ENCODE measurements at places on chromosomes 5 and 9.

GRCh38 chr5:93395010-93395409 is 186.0 kb downstream of the NR2F1-AS1 start:
- DNase-seq: no peak

DNA sequence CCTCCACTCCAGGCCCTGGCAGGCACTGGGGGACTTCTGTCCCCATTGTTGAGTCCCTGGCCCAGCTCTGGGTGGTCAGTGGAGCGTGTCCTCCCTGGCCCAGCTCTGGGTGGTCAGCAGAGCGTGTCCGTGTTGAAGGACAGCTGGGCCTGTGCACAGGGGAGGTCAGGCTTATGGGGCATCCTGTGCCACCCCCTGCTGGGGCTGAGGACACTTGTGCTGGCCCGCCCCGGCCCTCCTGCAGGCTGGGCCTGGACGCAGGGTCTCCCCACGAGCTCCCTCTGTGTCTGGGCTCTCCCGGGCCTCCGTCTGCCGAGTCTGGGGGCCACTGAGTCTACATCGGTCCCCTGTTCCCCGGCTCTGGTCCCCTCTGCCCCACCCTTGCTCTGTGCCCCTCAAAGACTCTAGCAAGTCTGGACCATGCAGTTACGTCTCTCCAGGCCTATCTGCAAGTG is 11.5 kb upstream of the CLIC3 start:
- DNase-seq: no peak

GRCh38 chr5:96148376-96148775 is 186.7 kb upstream of the ELL2 start:
- DNase-seq: no peak

- DNase-seq: peak; percentile 19
These were observed 12.7 kb downstream of the C9orf153 start for GRCh38 chr9:86246752-86247161.

DNA sequence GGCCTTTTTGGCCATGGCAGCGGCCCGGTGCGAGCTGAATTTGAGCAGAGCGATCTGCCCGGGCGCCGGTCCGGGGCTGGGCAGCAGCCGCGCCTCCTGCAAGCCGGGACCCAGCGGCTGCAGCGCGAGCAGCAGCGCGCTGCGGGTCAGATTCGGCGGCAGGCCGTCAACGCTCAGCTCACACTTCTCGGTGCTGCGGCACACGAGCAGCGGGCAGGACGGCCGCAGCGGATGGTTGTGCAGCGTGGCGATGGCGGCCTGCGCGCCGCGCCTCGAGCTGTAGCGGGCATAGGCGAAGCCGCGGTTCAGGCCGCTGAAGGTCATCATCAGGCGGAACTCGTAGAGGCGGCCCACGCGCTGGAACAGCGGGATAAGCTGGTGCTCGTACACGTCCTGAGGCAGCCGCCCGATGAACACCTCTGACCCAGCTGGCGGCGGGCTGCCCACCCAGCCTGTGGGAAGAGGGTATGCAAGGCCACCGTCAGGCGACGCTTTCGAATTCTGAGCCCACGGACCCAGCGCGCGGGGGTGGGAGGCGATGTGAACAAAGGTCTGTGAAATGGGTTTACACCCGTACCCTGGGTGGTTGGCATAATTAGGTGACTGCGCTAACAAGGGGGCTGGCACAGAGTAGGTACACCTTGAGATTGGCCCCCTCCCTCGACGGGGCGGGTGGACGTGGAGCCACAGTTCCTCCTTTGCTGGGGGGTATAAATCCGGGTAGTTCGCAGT is 755 bp downstream of the DND1 start:
- DNase-seq: no peak

DNA sequence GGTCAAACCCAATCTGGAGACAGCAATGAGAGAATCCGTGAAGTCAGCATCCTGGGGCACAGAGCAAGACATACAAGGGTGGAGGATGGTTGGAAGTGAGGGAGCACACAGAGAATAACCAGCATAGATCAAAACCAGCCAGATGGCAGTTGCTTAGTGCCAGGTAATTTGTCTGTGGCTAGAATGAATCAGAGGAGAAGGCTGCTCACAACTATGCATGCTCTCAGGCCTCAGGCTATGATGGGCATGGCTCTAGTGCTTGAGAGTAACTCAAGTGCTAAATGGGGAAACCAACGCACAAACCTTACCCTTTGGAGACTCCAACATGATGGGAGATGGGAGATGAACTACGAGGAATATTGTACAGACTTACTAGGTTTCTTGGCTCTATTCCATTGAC is 160.8 kb downstream of the DMRT2 start:
- no peak for DNase-seq

DNA sequence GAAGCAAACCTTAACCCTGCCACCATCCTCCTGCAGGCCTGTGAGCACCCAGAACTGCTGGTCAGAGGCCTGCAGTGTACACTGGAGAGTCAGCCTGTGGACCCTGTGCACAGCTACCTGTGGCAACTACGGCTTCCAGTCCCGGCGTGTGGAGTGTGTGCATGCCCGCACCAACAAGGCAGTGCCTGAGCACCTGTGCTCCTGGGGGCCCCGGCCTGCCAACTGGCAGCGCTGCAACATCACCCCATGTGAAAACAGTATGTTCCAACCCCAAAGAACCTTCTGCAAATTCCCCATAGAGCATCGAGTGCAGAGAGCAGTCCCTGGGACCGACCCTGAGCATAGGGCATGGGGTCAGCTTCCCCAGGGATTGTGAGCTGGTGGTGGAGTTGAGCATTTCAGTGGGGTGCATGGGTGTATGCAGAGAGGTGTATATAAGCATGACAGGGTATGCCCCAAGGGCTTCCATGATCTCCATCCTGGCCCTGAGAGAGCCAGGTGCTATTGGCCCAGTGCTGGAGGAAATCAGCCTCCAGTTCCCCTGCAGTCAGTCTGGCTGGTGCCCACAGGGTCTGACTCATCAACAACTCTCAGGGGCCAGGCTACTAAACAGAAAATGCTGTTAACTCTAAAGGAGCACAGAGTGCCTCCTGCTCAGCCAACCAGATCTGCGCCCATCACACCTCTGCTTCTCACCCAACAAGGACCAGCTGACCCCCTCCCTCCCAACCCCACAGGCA is 126.2 kb downstream of the SAXO1 start:
- DNase-seq: no peak

DNA sequence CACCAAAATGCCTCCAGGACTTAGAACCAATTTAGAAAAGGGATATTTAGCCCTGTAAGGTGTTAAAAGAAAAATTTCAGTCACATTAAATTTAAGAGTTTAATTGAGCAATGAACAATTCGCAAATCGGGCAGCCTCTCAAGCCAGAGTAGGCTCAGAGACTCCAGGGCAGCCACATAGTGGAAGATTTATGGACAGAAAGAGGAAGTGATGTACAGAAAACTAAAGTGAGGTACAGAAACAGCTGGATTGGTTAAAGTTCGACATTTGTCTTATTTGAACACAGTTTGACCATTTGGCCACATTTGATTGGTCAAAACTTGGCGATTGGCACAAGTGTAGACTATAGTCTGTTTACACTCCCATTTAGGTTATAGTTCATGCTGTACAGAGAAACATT is 525.9 kb upstream of the ZNF608 start:
- no peak for DNase-seq

- no peak for DNase-seq
These were observed 89.7 kb upstream of the SAP30L start for GRCh38 chr5:154356020-154356655.

DNA sequence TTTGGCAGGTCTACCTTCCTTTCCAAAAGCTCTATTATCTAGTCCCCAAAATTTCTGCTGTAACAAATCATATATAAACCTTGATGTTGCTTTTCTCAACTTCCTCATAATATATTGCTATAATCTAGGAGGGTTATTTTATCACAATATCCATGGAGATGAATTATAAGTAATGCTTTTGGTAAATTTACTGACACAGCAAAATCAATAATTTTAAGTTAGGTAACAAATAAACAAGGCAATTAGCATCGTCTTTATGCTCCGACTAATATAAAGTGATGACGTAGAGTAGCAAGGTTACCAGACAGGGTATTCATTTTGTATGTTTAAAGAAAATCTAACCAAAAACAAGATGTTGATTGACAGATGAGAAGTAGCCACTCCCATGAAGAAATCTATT is 132.3 kb upstream of the ST8SIA4 start:
- no peak for DNase-seq

GRCh38 chr9:94675008-94675881 is 35.9 kb upstream of the FBP1 start:
- no peak for DNase-seq

- no peak for DNase-seq
These were observed 105.6 kb downstream of the KCTD16 start for GRCh38 chr5:144276034-144276822.

GRCh38 chr9:128242828-128243214 is 33.0 kb downstream of the GOLGA2 start:
- no peak for DNase-seq

- no peak for DNase-seq
These were observed 79.9 kb upstream of the APC start for GRCh38 chr5:112657804-112658203.

DNA sequence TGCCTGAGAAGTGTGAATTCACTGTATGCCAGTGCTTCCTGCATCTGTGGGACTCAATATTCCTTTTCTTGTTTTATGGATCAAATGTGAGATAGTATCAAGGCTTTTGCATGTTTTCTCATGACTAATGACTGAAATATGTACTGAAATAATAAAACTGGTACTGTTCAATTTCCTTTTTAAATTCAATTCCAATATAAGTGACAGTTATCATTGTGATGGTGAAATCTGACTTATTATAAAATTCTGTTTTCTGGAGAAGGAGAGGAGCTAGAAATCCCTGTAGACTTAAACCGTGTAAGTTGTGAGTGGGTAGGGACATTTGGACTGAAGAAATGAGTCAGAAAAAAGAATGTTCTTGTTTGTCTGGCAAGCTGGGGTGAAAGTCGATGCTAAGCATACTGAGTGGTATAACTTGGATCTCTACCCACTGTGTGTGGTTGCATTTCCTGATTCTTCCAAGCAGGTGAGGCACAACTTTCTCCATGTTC is 245.2 kb downstream of the EFNA5 start:
- no peak for DNase-seq

GRCh38 chr9:127654619-127655018 is 42.5 kb downstream of the STXBP1 start:
- DNase-seq: no peak

DNA sequence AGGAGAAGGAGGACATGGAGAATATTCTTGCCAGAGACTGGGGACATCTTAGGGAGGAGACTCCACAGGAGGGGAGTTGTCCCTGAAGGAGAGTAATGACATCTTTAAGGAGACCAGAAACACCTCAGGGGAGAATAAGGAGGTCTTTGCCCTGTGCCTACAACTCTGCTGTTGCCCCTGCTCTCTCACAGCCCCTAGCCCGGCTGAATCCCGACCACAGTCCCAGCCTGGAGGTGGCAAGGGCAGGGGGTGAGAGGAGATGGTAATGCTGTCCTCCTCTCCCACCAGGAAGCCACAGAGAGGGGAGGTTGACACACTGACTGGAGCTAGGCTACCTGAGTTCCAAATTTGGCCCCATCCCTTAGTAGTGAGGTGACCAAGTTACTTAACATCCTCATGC is 30.2 kb upstream of the ENHO start:
- DNase-seq: no peak

- DNase-seq: no peak
These were observed 1022.3 kb downstream of the EFNA5 start for GRCh38 chr5:106648401-106648800.
